Mesenchymal stem cell (in vitro differentiated cells and primary cell): ENCODE measurements at places on chromosomes 16 and 17.

DNA sequence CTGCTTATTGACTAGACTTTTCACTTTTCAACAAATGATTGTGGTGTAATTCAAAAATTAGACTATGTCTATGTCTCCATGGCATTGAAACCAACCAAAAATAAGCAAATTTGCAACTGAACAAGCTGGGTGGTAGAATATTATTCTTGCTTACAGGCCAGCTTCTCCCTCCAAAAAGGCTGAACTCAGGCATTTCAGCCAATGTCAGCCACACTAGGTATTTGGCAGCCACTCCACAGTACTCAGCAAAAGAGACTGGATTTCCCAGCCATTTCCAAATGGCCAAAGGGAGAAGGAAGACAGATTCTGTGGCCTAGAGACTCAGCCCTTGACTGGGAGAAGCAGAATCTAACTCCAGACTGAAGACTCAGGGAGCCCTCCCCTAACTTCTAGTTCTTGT lies 121.8 kb upstream of the IRX5 start:
- H3K36me3 ChIP-seq, result no peaks in the 10 kb centered on the region
- no peak for DNase-seq
- no peak overlapping the region for H3K4me3 ChIP-seq
- H3K4me1 ChIP-seq, result no peaks in the 10 kb centered on the region

- peaks cover 48% of the 10 kb centered on the region for H3K4me1 ChIP-seq
- H3K4me3 ChIP-seq, result no peak overlapping the region
- no peak overlapping the region for H3K27ac ChIP-seq
- no peaks in the 10 kb centered on the region for H3K27me3 ChIP-seq
- peaks cover 14% of the 10 kb centered on the region for H3K36me3 ChIP-seq
- peak; percentile 93 for DNase-seq
Observed at GRCh38 chr16:85372627-85373372, 240.3 kb upstream of the GSE1 start.

GRCh38 chr17:8883353-8883752 lies 15.9 kb upstream of the PIK3R6 start:
- H3K4me1 ChIP-seq, result peaks cover 2% of the 10 kb centered on the region
- H3K27me3 ChIP-seq, result peaks cover 33% of the 10 kb centered on the region
- no peak for DNase-seq
- H3K4me3 ChIP-seq, result no peak overlapping the region

DNA sequence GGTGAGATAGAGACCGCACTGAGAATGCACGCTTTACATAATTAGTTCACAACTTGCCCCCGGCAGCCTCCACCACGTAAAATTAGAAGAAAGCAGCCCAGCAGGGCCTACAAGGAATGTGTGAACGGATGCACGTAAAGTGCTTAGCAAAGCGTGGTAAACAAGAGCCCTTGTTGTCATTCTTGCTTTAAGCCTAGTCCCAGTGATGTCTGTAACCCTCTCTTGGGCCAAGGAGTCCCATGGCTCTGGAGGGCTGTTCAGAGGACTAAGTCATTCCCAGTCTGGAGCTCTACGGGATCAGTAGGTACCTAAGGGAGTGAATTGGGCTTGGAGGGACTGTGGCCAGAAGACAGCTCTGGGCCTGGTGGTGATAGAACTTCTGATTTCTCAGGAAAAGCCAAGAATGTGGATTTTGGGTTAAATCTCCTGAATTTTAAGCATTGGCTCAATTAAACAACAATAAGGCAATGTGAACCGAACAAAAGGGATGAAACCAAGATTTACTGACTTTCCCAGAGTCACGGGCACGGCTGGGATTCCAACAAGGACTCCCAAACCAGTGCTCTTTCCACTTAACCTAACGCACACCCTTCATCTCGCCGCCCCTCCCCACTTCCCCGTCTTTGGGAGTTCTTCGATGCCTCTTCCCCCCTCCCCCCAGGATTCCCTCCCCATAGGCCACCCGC lies 775 bp upstream of the CHP2 start:
- H3K36me3 ChIP-seq, result no peaks in the 10 kb centered on the region
- H3K4me1 ChIP-seq, result peaks cover 7% of the 10 kb centered on the region
- no peak overlapping the region for H3K27ac ChIP-seq
- H3K4me3 ChIP-seq, result no peak overlapping the region
- peaks cover 44% of the 10 kb centered on the region for H3K27me3 ChIP-seq

DNA sequence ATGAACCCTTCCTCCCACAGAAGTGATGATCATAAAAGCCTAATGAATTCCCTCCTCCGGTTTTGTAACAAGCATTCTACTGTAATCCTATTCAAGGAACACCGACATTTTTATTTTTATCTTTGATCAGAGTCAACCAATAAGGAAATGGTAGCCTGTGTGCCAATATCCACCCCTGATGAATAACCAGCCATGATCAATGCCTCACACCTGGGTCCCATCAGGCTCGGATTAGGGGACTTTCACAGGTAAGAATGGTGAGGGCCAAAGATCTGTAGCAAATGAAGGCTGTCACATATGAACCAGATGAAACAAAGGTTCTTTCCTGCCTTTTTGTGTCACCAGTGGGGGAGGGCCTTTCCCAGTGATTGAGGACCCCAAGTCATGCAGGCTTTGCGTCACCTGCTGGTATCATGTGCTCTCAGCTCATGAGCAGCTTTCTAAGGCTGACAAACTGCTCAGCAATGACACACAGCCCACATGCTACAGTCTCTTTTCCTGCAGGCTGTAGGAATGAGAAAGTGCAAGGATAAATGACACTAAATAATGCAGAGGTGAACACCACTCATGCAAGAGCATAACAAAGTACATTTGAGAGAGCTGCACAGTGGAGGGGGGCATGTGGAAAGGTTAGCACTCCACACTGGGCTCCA lies 34.9 kb downstream of the TOM1L2 start:
- peak; percentile 43 for DNase-seq
- H3K36me3 ChIP-seq, result no peaks in the 10 kb centered on the region
- H3K4me3 ChIP-seq, result no peak overlapping the region
- peaks cover 26% of the 10 kb centered on the region for H3K4me1 ChIP-seq
- H3K27ac ChIP-seq, result no peak overlapping the region

- no peak overlapping the region for H3K27ac ChIP-seq
- no peak for DNase-seq
- H3K36me3 ChIP-seq, result peaks cover 2% of the 10 kb centered on the region
- H3K4me1 ChIP-seq, result peaks cover 3% of the 10 kb centered on the region
Observed at GRCh38 chr16:56741399-56741798, 11.5 kb downstream of the NUP93 start.

GRCh38 chr16:66116163-66117002 lies 250.1 kb upstream of the CDH5 start:
- peaks cover 4% of the 10 kb centered on the region for H3K4me1 ChIP-seq
- H3K36me3 ChIP-seq, result no peaks in the 10 kb centered on the region
- H3K27me3 ChIP-seq, result no peaks in the 10 kb centered on the region
- H3K4me3 ChIP-seq, result no peak overlapping the region
